MCF 10A (cell line): ENCODE measurements at places on chromosomes 12 and 14. TPM values are rescaled to one million over a fixed set of nuclear protein-coding genes. Genes with fewer than 3 reads are reported as not detected.

The TSPAN11 gene
- total RNA-seq: not detected in 2 replicates

The NFATC4 gene
- 0.23 and 1.7 TPM in 2 replicates for total RNA-seq

The PTGES3 gene
- total RNA-seq: 212 and 228 TPM in 2 replicates

The GPD1 gene
- total RNA-seq: 0.37 and 0.74 TPM in 2 replicates

The OR4E2 gene
- not detected in 2 replicates for total RNA-seq

The ACVRL1 gene
- total RNA-seq: not detected in 2 replicates

The FAM222A gene
- 0.19 and 0.29 TPM in 2 replicates for total RNA-seq

The CD4 gene
- not detected in 2 replicates for total RNA-seq

The EML5 gene
- total RNA-seq: 0.37 and 0.54 TPM in 2 replicates

The SLC10A1 gene
- total RNA-seq: not detected in 2 replicates

The HOTAIR gene
- 1.5 and 2.0 TPM in 2 replicates for total RNA-seq

The CIROP gene
- not detected in 2 replicates for total RNA-seq

The ZDHHC22 gene
- total RNA-seq: not detected in 2 replicates

The TAS2R19 gene
- total RNA-seq: 2.7 and 3.4 TPM in 2 replicates

The LMNTD1 gene
- not detected in 2 replicates for total RNA-seq

The DEPDC4 gene
- 0.52 and 1.4 TPM in 2 replicates for total RNA-seq

The TMEM132D gene
- not detected in 2 replicates for total RNA-seq
